ENCODE measurements at places on chromosomes 5 and 9. TPM values are rescaled to one million over a fixed set of nuclear protein-coding genes. Genes with fewer than 3 reads are reported as not detected.

FBN2 gene
- total RNA-seq, result 1.4 TPM

KLHL3 gene
- total RNA-seq, result 3.5 TPM

IFNA14 gene
- total RNA-seq, result not detected

- no peak for DNase-seq
These were observed 156.0 kb upstream of the CDKN2B start for GRCh38 chr9:22165144-22165543.

GRCh38 chr9:6915635-6916034 lies 157.9 kb downstream of the KDM4C start:
- no peak for DNase-seq

GRCh38 chr9:134716067-134716466 lies 74.5 kb downstream of the COL5A1 start:
- no peak for DNase-seq

DNA sequence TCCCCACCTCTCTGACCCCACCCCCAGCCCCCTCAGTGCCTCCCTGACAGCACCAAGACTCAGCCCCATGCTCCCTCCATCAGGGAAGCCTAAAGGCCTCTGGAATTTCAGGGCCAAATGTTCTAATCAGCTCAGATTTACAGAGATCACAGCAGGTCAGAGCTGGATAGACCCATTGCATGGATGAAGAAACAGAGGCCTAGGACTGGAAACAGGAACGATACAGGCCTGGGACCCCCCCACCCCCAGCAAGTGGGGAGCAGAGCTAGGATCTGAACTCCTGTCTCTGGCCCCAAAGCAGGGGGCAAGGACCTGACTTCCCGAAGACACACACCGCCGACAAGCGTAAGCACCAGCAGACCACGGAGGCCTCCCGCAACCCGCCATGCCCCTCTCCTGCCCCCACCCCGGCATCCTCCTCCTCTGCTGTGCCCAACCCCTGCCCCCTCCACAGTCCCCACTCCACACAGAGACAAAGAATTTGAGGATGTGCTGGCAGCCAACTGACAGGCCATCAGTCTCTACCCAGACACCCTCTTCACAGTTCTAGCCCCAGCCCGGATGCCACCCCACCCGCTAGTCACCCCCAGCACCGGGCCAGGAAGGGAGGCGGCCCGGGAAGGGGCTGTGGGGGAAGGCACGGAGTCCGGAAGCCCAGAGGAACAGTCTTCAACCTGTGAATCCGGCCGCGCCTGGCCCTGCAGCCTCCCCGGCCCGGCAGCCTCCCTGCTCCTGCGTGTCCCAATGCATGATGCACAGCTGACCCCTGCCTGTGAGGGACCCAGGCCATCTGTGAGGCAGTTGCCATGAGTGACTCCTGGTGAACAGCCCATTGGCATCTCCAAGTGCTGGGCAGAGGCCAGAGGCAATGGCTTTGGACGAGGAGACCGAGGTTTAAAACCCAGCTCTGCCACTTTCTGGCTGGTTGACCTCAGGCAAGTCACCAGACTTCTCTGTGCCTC lies 31.3 kb downstream of the NDUFA8 start:
- peak; percentile 89 for DNase-seq

DNA sequence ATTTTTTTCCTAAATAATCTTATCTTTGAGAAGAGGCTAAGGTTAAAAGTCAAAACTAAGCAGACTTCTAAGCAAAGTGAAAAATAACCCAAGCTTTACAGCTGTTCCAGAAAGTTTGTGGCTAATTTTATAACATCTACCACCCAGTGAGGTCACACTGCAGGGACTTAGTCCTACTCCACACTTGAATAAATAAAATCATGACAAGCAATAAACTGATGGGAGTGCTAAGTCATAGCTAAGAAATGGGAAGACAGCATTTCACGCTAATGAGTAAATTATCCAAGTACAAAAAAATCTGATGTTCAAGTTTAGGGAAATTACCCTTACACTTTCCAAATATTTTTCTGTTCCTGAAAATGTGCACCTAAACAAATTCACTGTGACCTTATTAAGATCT lies 47.7 kb downstream of the ZNF608 start:
- DNase-seq, result no peak

Measured in mesenteric fat pad (tissue), 1 donor.